ENCODE measurements at places on chromosomes 16 and 17.

GRCh38 chr16:68079626-68080344 lies 5.4 kb upstream of the NFATC3 start:
- peak; percentile 72 for DNase-seq

DNA sequence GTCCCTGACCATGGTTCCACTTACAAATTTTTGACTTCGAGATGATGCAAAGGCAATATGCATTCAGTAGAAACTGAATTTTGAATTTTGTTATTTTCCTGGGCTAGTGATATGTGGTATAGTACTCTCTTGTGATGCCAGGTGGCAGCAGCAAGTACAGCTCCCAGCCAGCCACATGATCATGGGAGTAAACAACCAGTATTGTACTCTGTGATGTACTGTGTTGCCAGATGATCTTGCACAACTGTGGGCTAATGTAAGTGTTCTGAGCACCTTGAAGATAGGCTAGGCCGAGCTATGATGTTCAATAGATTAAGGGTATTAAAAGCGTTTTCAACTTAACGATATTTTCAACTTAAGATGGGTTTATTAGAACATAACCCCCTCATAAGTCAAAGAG lies 250.8 kb downstream of the STX8 start:
- no peak for DNase-seq

DNA sequence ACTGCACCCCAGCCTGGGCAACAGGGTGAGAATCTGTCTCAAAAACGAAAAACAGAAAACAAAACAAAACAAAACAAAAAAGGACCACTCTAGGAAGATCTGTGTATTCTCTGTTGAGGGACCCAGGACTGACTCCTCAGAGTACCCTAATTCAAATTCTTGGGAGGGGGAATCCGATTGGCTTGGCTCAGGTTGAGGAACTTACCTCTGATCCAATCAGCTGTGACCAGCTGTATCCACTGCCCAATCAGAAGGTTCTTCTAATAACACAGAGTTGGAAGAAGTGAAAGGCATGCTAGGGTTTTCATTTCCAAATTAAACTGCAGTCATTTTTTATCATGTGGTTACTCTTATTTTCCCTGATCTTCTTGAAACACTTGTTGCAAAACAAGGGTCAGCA lies 105.9 kb upstream of the CACNG3 start:
- DNase-seq: no peak

DNA sequence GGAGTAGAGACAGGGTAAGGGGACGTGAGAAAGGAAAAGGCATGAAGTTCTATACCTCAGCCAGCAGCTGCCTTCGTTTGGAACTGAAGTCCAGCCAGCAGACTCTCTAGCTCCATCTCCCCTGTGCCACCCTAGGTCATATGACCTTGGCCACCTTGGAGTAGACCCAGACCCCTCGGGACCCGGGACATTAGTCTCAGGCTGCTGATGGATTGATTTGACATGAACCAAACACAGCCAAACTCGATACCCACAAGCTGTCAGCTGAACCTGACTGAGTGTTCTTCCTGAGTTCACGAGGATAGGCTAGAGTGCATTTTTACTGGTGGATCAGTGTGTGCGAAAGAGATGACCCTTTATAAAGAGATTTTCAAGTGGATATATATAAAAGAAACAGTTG lies 68.5 kb downstream of the YPEL2 start:
- no peak for DNase-seq

GRCh38 chr16:8676737-8677375 lies 2.4 kb downstream of the ABAT start:
- no peak for DNase-seq

DNA sequence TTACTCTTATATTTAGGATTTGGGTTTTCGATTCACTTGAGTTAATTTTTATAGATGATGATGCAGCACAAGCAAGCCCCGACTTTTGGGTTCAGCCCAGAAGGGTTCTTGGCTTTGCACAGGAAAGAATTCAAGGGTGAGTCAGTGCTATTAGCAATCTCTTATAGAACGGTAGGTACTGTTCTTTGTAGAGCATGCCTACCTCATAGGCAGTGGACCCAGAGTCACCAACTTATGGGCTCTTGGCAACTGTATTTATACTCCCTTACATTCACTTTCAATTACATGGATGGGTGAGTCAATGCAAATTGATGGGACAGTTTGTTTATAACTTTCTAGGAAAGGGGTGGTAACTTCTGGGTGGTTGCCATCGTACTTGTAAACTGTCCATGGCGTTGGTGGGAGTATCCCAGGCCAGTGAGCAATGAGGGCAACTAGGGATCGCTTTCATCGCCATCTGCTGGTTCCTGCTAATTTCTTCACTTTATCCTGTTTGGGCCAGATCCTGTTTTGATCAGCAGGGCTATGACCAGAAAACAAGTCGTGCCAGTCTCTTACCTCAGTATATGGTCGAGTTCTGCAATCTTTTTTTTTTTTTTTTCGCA lies 362.6 kb downstream of the CNTNAP4 start:
- peak; percentile 0 for DNase-seq

DNA sequence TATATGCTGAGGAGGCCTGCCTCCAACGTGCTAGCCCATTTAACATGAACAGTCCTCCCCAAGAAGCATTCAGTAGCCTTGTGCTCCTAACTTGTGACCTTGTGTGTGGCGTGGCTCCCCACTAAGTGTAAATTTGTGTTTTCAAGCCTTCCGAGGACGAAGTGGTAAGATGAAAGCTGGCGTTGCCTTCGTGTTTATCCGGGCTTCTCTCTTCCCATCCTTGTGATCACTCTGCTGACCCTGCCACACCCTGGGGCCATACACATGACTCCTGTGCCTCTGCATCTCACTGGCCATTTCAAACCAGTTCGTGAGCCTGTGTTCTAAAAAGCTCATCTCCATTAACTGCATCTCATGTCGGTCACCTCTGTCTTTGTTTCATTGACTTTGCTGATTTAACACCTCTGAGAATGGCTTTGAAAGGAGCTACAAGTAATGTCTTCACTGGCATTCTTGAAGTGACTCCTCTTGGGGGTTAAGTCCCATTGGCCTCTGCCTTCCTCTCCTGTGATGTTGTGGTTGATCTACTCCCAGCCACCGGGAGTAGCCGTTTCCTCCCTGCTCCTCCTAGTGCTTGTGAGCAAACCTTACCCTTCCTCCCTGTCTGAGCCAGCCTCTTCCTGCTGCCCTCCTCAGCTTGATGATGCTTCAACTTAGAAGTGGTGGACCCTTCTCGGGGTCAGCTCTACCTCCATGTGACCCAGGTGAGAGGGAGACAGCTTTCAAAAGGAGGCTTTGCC lies 27.4 kb upstream of the NAGLU start:
- peak; percentile 58 for DNase-seq

DNA sequence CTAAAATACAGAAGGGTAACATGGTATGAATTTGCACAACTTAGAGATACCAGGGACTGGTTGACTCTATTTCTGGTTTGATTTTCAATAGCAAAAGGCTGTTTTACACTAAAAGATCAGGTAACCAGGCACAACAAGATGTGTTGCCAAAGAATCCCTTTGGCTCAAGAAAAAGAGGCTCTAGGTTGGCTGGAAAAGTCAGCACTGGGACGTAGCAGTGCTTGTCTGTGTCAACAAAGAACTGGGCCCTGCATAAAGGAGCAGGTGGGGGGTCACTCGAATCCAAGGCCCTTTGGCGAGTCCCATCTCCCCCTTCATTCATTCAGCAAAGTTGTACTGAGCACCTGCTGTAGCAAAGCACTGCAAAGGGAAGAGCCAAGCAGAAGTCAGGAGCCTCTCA lies 18.4 kb downstream of the SDR42E1 start:
- no peak for DNase-seq

DNA sequence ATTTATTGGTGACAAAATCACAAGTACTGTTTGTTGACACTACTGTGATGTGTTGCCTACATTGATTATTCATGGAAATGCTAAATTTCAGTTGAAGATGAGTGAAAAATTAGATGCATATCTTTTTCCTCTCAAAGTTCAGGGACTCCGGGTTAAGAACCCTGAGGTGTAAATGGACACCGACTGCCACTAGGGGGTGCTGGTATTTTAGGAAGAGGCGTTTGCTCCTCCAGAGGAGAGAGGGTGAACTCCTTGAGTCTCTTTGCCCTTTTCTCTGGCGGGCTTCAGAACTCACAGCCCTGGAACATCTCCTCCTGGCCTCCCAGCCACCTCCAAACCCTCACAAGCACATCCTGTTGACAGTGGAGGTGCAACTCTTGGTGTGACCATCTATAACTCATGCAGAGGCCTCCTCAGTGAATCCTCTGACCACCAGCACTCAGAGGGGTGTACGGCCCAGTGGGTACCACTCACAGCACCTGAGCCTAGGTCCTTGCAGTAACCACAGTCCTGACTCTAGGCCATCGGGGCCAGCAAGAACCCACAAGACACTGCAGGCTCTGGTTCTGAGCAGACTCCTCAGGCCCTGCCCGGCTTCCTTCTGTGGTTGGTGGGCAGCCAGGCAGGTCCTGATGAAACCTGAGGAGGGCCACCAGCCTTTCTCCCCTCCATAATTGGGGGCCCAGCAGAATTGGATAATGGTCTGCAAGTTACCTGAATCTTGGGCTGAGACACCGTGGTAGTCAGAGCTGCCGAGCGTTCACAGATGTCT lies 26.2 kb upstream of the PIK3R5 start:
- DNase-seq: no peak

DNA sequence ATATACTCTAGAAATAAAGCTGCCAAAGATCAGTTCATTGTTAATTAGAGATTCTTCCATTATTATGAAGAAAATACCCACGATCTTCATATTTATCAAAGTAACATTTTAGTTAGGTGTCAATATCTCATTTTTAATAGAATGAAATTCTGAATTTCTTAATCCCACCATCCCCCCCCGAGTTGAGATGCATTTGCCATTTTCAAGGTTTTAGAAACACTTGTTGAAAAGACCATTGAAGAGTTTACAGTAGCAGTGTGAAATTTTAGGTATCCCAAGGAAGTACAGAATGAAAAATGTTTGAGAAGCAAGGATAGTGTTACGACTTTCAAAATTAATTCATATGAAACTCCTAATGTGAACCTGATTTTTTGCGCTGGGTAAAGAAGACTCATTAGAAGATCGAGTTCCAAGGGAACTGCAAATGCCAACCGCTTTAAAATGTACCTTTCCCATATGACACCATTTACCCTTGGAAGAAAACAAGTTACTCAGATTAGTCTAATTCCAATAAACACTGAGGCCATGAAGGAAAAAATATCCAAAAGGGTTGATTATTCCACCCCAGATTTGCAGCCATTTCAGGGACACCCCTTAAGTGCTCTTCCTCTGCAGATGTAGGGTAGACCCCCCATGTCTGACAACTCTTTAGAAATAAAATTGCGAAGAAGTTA lies 731 bp downstream of the IKZF3 start:
- no peak for DNase-seq

DNA sequence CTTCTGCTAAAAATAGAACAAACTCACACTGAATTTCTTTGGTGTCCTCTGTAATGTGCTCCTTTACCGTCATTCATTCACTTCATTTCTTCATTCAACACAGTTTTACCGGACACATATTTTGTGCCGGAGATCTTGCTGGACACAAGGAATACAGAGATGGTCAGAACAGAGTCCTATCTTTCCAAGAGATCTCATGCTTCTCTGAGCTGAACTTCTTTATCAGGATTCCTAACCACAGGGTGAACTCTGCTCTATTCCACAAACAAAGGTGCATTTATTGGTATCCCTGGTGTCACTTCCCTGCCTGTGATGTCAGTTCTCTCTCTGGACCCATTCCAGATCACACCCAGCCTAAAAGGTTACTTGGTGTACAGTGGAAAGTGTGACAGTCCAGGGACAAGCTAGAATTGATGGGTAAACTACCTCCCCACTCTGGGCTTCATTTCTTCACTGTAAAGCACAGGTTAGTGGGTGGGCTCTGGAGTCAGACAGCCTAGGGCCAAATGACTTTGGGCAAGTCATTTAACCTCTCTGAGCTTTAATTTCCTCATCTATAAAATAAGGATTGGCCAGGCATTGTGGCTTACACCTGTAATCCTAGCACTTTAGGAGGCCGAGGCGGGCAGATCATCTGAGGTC lies 4.2 kb downstream of the IFI35 start:
- DNase-seq: no peak

DNA sequence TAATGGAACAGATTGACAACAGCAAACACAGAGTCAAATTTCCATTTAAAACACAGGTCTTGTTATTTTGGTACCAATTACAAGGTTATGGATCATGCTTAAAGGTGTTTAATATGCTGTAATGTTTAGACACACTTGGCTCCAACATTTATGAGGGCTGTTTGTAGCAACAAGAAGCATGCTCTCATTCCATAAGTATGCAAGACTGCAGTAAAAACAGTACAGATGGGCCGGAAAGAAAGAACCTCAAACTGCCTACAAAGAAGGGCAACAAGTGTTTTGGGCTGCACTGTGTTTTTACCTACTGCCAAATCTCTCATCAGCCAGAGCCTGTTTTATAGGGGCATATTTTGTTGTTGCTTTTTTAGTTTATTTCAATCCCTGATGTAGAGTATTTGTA lies 100.5 kb upstream of the HS3ST3A1 start:
- no peak for DNase-seq

DNA sequence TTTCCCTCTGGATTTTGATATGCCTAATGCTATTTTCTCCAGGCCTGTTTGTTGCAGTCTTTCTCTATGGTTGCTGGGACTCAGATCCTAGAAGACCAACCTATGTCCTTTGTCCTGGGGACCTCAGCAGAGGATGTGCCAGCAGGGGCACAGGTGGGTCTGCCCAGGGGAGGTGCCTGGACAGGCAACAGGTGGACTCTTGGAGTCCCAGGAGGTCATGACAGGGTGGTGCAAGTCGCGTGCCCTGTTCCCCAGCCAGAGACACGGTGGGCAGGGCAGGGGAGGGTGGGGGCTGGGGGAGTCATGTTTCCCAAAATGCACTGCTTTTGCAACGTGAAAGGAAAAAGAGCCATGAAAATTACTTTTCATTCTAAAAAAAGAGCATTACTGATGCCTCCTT lies 26.3 kb upstream of the PLLP start:
- DNase-seq: no peak

DNA sequence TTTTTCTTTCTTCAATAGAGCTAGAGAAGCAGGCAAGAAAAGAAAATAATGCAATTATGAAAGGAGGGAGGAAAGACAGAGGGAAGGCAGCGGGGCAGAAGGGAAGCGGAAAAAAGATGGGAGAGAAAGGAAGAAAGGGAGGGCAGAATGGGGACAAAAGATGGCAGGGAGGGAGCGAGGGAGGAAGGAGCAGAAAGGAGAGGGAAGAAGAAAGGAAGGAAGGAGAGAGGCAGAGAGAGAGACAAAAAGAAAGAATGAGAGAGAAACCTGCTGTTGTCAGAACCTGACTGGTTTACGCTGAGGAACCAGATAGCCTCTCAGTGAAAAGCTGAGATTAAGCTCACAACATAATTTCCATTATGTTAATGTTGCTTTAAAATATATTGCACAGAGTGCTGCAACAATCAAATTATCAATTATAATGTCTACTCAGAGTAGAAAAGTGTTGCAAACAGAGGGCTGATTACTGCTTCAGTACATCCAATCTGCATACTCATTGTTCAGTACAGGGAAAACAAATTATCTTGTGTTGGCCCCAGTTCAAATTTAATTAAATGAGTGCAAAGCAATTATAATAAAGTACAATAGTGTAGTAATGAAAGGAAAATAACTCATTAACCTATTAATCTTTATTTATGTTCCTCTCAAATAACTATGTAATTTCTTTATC lies 32.0 kb upstream of the TOX3 start:
- no peak for DNase-seq
